ENCODE measurements at places on chromosomes 7 and 10.

GRCh38 chr10:100653957-100654781, 91.2 kb upstream of the PAX2 start:
- DNase-seq, result no peak

- DNase-seq, result no peak
These were observed 237.6 kb upstream of the TCERG1L start for GRCh38 chr10:131549116-131549515.

GRCh38 chr10:133196221-133196915, 33.6 kb upstream of the UTF1 start:
- DNase-seq, result no peak

DNA sequence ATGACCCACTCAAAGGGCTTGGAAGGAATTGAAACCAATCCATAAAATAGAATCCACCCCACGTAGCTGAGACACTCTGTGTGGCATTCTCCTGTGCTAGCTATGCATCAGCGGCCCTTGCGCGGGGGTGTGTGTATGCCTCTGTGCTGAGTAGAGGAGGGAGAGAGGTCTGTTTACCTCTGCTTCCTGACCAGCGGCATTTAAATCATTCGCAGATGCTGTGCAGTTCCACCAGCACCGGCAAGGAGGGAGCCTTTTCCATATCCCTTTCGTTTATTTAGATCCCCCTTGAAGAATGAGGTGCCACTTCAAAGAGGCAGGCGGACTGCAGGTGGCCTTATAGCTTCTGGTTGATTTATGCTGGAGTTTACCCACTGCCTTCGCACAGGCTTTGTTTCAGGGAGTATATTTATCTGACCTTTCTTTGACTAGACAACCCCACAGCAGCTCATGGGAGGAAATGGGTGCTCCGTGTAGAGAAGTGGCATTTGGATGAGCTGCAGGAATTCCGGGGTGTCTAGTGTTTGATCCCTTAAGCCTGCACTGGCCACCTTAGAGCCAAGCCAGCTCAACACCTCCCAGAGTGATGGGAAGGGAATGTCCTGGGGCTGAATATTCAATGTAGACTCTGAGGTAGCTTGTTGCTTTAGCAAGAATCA, 11.4 kb downstream of the C10orf53 start:
- DNase-seq, result no peak

All from stimulated activated CD8-positive, alpha-beta memory T cell treated with anti-CD3 and anti-CD28 coated beads, Interleukin-2, amount 100 ng/mL, for 1 hour (primary cell).